ENCODE measurements at places on chromosomes 3 and 15. TPM values are rescaled to one million over a fixed set of nuclear protein-coding genes. Genes with fewer than 3 reads are reported as not detected.

GRCh38 chr3:180401226-180401625, 200.7 kb upstream of the TTC14 start:
- H3K27me3 ChIP-seq = no peaks in the 10 kb centered on the region
- no peak overlapping the region for H3K27ac ChIP-seq
- DNase-seq = no peak

DNA sequence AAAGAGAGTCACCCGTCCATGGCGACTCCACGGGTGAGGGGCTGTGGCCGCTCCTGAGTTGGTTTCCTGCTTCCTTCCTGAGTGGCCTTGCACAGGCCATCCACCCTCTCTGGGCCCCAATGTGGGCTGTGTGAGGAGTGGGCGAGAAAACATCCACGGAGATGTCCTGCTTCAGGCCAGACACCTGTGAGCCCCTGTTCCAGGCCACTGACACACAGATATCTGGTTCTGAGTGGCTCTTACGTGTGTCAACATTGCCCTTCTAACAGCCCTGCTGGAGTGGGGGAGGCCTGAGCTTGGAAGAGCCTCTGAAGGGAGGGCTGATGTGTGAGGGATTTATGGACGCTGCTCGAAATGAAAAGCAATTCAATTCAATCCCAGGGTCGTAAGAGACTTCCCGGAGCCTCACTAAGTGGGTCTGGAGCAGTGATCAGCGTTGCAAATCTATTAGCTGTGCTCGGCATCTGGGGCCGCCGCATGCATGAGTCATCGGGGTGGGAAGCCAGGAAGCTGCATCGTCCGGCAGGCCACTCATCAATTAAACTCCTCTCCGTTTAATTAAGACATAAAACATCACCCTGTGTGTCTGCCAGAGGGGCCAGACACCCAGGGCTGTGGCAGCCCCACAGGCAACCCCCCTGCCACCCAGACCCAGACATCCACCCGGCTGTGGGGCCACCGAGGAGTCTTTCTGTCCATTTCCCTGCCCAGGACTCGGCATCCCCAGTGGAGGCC, 20.0 kb upstream of the PRR23E start:
- no peak overlapping the region for H3K4me3 ChIP-seq
- H3K4me1 ChIP-seq = no peaks in the 10 kb centered on the region
- no peaks in the 10 kb centered on the region for H3K27me3 ChIP-seq

DNA sequence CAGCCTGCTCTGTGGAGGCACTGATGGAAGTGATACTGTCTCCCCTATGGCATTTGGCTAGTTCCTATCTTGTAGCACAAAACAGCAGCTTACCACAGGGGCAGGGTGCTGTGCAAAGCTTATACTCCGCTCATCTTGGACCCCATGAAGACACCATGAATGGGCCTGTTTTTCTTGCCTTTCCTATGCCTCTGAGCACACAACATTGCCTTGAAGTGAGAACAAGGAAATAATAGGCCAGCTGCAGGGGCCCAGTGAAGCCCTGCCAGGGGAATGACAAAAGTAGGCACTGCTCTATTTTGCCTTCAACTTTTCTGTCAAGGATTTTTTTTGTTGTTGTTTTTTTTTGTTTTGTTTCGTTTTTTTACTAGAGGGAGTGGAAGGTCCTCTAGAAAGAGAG, 110.3 kb downstream of the PDE8A start:
- H3K27ac ChIP-seq = no peak overlapping the region
- no peak overlapping the region for H3K4me3 ChIP-seq
- peaks cover 2% of the 10 kb centered on the region for H3K36me3 ChIP-seq
- no peak for DNase-seq
- H3K27me3 ChIP-seq = no peaks in the 10 kb centered on the region

DNA sequence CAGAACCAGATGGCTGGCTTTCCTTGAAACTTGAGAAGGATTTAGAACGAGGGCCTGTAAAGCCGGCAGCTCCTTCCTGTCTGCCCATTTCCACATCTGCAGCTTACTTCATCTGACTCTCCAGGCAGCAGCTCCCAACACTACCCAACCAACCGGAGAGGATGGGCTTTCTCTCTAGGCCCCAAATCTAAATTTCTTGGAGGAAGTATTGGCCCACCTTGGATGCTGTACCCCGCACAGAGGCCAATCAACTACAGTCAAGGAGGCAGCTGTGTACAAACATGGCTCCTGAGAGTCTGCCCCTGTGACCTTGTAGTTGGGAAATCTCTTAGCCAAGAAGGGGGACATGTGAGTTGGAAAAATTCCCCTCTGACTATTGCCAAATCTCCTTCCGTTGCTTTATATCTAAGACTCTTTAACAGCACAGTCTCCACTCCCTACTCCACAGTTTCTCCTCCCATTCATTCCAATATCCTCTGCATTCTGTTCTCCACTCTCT, 8.0 kb upstream of the ACAP2 start:
- DNase-seq = no peak
- no peaks in the 10 kb centered on the region for H3K4me1 ChIP-seq
- no peaks in the 10 kb centered on the region for H3K27me3 ChIP-seq
- H3K36me3 ChIP-seq = no peaks in the 10 kb centered on the region
- H3K27ac ChIP-seq = no peak overlapping the region

DNA sequence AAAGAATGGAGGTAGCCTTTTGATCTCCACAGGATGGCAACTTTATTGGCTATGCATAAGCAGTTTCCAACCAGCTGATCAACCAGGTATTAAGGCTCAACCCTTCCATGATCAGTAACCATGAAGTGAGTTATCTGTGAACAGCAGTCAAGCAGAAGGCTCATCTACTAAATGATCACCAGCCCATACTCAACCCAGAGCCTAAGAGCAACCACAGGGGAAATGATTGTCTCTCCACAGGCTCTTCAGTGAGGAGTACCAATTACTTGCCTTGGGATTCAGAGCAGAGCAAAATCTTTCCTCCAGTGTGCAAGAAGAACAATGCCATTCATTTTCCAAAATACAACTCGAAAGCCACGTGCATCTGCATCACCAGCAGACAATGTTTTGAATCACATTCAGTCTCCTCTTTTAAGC, 754.8 kb downstream of the ROBO1 start:
- H3K27ac ChIP-seq = no peak overlapping the region
- H3K4me3 ChIP-seq = no peak overlapping the region
- H3K27me3 ChIP-seq = peaks cover 2% of the 10 kb centered on the region
- no peaks in the 10 kb centered on the region for H3K36me3 ChIP-seq
- H3K4me1 ChIP-seq = no peaks in the 10 kb centered on the region

DNA sequence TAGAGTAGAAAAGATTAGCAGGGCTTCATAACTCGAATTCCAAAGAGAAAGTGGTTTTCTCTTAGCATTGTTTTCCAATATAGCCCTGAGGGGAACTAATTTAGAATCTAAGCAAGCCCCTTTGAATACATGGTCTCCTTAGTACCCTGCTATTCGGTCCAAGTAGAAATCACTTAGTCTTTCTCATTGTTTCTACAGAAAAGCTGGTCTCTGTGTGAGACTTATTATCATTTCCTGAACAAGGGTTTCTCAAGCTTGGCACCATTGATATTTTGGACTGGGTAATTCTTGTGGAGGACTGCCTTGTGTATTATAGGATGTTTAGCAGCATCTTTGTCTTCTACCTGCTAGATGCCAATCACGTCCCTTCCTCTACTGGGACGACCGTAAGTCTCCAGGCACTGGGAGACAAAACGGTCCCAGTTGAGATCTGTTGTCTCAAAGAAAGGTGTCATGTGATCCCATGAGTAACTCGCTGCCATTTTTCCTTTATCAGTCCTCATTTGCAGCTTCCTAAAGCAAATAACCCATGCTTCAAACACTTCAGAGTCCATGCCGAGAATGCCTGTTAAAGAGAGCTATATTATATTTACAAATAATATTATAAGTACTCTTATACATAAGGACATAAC, 230.7 kb upstream of the SLCO3A1 start:
- H3K27ac ChIP-seq = no peak overlapping the region
- no peak overlapping the region for H3K4me3 ChIP-seq
- no peaks in the 10 kb centered on the region for H3K27me3 ChIP-seq
- H3K36me3 ChIP-seq = no peaks in the 10 kb centered on the region

DNA sequence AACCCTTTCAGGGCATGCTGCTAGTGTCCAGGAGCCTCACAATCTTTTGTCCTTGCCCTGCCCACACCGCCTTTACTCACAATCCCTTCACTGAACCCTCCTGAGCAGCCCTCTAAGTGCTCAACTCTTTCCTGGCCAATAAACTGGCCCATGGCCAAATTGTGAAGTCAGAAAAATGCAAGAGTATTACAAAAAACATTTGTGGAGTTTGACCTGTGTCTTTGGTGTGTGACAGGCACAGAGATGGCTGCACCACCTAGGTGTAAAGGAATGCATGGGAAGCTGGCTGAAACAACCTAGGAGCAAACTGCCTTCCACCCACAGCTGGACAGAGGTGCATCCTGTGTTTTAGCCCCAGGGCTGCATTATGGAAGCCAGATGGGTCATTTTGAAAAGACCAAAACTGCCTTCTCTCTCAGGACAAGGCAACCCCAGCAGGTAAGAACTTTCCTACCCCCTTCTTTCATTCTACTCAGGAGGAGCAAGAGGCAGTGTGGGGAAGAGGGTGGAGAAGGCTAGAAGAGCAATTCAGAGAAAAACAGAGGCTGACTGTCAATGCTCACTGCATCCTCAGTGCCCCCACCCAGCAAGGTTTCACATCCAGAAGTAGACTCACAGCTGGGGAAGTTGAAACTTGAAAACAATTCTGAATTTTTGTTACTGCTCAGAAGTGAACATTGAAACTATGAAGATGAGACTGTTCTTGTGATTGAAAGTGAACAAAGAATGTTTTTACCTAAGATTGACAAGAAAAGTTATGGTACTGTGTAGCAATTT, 78.6 kb downstream of the TRIM42 start:
- no peak overlapping the region for H3K4me3 ChIP-seq
- no peak for DNase-seq
- H3K27me3 ChIP-seq = no peaks in the 10 kb centered on the region
- no peaks in the 10 kb centered on the region for H3K36me3 ChIP-seq
- H3K27ac ChIP-seq = no peak overlapping the region

DNA sequence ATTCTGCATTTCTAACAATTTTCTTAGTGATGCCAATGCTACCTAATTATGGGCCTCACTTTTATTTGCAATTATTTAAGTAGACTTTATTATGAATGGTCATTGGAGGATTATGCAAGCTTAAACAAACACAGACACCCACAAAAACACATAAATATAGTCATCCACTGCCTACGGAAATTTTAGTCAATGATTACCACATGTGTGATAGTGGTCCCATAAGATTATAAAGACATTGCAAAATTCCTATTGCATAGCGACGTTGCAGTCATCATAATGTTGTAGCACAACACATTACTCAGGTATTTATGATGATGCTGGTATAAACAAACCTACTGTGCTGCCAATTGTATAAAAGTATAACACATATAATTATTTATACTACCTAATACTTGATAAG, 247.8 kb upstream of the ALCAM start:
- no peaks in the 10 kb centered on the region for H3K36me3 ChIP-seq
- H3K27ac ChIP-seq = no peak overlapping the region
- H3K27me3 ChIP-seq = no peaks in the 10 kb centered on the region
- H3K4me3 ChIP-seq = no peak overlapping the region
- DNase-seq = no peak
- no peaks in the 10 kb centered on the region for H3K4me1 ChIP-seq

DNA sequence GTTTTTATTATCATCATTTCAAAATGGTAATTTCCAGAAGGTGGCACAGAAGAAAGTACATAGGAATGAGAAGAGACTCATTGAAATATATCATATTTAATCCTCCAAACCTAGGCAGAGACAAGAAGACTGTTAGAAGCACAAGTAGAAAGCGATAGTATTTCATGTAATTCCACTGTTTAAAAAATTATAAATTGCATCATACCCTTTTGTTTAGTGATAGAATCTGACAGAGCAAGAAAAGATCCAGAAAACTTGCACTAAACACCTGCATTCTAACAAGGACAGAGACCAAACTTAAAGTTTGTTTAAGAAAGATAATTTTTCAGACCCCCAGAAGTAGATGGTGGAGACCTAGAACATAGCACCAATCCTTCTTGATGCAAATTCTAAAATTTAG, 56.9 kb upstream of the CD96 start:
- H3K27me3 ChIP-seq = no peaks in the 10 kb centered on the region
- H3K4me3 ChIP-seq = no peak overlapping the region
- H3K36me3 ChIP-seq = no peaks in the 10 kb centered on the region
- no peak for DNase-seq
- H3K27ac ChIP-seq = no peak overlapping the region
- no peaks in the 10 kb centered on the region for H3K4me1 ChIP-seq

DNA sequence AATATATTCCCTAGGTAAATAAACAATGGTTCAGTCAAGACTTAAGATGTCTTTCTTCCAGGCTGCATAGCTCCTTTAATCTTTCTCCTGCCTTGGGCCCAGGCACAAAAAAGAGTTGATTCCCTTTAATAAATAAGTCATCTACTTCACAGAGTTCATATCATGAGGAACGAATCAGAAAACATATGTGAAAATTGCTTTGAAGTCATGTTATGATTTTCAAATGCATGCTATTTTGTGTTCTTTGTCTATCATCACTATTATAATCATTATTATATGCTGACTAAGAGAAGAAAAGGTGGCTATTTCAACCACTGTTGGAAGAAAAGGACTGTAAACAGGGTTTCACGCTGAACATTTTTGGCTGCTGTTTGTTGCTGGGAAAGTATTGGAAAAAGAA, 70.4 kb downstream of the LSAMP start:
- H3K4me3 ChIP-seq = no peak overlapping the region
- no peak for DNase-seq
- H3K36me3 ChIP-seq = no peaks in the 10 kb centered on the region
- no peak overlapping the region for H3K27ac ChIP-seq
- H3K27me3 ChIP-seq = no peaks in the 10 kb centered on the region

DNA sequence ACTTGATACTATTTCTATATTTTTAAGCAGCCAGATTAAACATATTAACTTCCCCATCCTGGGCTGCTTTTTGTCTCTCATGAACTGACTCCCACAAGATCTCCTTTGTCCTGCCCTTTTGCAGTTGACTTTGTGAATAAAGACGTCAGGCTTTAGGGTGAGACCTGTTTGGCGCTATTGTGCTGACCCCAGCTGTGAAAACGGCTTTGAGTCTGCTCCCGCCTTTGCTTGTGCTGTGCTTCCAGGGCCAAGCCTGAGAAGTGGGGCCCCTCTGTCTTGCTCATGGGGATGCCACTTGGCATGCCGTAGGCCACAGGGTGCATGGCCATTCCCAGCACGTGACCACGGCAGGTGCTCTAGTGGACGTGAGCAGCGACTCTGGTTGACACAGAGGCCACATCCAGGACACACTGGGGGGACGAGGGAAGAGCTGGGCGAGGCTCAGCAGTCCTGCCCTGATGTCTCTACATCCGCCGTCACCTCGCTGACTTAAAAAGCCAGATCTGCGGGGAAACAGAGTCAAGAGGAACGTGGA, 268.9 kb upstream of the LYSMD4 start:
- H3K27ac ChIP-seq = no peak overlapping the region
- H3K4me1 ChIP-seq = no peaks in the 10 kb centered on the region
- H3K27me3 ChIP-seq = no peaks in the 10 kb centered on the region
- no peak for DNase-seq

DNA sequence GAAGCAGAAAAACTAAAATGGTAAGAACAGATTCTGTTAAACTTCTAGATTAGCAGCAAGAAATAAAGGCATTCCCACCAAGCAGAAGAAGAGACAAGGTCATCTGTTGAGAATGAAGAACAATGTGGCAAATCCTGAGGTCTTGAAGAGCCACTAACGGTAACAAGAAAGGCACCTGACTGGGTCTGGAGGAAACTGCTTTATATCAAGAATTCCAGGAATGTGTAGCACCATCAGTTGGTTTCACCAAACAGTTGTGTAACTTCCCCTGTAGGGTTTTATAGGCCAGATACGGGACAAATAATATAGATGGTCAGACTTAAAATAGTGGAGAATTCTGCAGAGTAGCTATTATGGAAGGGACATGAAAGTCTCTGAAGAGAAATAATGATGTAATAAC, 57.3 kb downstream of the ACAP2 start:
- no peak overlapping the region for H3K27ac ChIP-seq
- no peak for DNase-seq
- H3K27me3 ChIP-seq = no peaks in the 10 kb centered on the region
- H3K4me1 ChIP-seq = no peaks in the 10 kb centered on the region

MAP4 gene
- total RNA-seq = 74.3 TPM

SORD gene
- 344 TPM for total RNA-seq

SPESP1 gene
- 1.4 TPM for total RNA-seq

MESP2 gene
- total RNA-seq = not detected

Data from right lobe of liver (tissue), 6 donors.